ENCODE measurements at places on chromosomes 1 and 21.

GRCh38 chr1:219805191-219805590, 123.2 kb downstream of the SLC30A10 start:
- DNase-seq = no peak

DNA sequence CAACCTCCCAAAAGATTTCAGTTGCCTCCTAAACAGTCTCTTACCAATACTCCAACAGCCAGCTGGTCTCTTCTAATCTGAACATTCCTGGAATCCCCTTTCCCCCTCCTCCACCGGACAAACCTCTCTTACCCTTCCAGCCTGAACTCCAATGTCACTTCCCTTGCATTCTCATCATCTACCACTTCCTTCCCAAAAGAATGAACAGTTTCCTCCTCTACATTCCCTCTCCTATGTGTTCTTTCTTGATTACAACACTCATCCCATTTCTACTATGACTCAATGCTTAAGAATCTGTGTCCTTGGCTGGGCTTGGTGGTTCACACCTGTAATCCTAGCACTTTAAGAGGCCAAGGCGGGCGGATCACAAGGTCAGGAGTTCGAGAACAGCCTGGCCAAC, 417.1 kb downstream of the SETD4 start:
- no peak for DNase-seq

- DNase-seq = no peak
These were observed 60.5 kb downstream of the MAP3K7CL start for GRCh38 chr21:29190923-29191331.

DNA sequence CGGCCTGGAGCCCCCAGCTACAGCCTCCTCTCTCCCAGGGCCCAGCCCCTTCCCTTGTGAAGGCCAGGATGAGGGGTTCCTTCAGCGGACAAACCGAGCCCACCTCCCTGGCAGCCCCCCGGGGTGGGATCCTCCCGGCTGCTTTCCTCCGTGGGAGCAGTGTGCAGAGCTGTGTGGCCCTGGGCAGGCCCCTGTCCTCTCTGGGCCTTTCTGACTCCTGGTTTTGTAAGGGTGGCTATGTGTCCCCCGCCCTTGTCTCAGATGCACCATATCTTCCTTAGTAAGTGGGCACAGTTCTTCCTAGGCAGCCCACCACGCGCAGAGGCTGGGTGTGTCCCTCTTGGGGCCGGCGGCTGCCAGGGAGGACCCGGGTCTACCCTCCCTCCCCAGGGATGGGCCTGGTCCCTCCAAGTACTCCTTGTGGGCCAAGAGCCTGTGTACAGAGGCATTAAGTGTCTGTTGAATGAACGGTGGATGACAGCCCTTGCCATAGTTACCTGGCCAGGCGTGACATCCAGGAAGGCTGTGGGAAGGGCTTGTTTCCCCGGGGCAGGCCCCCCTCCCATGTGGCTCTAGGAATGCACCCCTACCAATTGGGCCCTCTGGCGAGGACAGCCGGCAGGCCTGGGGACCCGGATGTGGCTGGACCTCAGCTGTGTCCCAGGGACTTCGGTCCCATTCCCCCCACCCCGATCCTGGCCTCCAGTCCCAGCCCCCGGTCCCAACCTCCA, 3.8 kb downstream of the SMIM1 start:
- DNase-seq = no peak

DNA sequence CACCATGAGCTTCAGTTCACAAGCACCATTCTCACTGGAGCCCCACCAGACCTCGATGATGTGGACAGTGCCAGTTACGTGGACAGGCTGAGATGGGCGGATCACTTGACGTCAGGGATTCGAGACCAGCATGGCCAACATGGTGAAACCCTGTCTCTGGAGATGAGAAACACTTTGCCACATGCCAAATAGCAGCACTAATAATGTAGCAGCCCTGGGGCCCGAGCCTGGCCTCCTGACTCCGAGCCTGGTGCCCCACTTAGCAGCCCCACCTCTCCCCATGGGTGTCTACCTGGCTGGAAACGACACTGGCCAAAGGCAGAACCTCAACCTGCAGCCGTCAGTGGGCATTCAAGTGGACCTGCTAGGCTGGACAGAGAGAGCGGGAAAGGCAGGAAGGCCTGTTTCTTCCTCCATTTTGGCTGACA, 129.1 kb downstream of the TOMM20 start:
- DNase-seq = no peak

- no peak for DNase-seq
These were observed 47.4 kb downstream of the ALG6 start for GRCh38 chr1:63414691-63415365.

GRCh38 chr1:107169615-107170014, 28.8 kb downstream of the NTNG1 start:
- DNase-seq = no peak

DNA sequence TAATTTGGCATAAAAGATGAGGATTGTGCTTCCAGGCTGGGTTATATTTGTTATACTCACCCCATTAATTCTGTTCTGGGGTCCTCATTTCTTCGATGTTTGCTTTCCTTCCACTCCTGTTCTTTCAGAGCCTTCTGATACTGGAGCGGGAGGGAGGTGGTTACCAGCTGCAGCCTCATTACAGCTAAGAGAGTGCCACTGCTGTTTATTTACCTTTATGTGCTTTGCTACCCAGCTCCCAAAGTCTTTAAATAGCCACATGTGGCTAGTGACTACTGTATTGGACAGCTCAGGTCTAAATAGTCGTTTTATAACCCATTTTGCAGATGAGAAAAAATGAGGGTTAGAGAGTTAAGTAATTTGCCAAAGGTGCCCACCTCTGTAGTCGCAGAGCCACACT, 25.1 kb downstream of the PLEKHM2 start:
- DNase-seq = no peak

- DNase-seq = no peak
These were observed 14.8 kb upstream of the ZDHHC18 start for GRCh38 chr1:26811708-26812107.

DNA sequence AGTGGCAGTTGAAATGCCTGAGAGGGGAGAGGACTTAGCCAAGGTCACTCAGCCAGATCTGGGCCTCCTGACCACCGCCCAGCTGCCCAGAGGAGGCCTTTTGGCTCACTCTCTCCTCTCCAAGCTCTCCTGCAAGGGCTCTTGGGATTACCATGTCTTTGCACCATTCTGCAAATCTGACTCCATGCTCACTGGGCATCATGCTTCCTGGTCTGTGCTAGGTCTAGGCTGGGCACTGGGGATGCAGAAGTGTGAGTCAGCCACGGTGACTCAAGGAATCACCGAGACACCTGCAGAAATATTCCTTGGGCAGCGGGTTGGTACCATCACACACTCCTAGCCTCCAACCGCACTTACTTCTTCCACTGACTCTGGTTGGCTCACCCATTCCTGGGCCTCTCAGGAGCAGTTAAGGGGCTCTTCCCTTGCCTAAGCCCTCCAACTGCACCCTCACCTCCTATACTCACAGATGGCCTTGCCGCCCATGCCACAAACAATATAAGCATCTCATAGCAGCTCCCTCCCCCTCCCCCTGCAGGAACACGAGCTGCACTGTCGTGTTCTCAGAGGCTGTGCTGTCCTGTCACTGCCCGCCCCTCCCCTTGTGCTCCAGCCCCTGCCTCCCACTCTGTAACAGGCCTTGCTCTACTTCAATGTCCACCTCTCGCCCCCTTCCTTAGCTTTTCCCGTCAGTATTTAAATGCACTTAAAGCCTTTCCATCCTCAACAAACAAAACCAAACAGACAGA, 34.8 kb downstream of the CDCP2 start:
- no peak for DNase-seq

DNA sequence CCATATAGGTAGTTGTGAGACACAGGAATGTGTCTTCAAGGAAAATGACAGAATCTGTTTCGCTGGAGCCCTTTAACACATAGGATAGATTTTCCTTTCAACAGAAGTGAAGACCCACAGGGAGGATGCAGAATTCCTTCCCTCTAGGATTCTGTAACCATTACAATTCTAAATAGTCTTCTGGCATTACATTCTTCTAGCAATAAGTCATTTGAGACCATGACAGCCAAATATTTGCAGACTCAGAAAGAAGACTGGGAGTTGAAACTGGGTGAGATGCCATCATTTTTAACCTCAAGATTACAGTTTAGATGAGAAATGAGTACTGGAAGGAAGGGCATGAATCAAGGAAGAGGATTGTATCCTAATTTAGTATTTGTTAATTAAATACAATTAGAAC, 61.6 kb downstream of the ZBTB18 start:
- DNase-seq = no peak

- DNase-seq = no peak
These were observed 293.6 kb downstream of the PLPP3 start for GRCh38 chr1:56285554-56286402.

DNA sequence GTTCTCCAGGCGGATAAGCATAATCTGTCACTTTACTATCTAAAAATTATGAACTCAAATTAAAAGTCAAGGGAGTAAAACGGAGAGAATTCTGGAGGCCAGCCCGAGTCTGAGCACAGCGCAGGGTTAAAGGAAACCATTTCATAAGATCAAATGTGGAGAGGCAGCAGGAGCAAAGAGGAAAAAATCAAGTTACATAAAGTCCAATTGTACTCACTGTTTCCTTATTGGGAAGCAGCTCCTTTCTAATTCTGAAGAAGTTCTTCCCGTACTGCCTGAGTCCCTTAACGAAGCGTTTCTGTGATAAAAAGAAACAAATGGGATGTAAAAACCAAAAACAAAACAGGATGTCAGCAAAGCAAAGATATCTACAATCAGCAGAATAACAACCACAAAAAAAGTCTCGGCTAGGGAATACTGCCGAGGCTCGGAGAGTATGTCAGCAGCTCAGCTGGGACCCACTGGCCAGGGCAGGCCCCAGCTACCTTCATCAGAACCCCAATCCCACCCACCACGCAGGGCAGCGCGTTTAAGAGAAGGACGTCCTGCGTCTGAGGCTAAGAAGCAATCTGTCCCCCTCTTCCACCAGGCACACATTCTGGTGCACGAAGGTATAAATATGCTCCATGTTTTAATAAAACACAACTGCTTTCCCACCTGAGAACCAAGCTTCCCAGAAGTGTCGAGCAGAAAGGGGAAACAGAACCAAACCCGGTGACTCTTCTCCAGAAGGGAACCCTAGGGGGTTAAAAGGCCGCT, 104.8 kb downstream of the SLC45A1 start:
- DNase-seq = no peak

DNA sequence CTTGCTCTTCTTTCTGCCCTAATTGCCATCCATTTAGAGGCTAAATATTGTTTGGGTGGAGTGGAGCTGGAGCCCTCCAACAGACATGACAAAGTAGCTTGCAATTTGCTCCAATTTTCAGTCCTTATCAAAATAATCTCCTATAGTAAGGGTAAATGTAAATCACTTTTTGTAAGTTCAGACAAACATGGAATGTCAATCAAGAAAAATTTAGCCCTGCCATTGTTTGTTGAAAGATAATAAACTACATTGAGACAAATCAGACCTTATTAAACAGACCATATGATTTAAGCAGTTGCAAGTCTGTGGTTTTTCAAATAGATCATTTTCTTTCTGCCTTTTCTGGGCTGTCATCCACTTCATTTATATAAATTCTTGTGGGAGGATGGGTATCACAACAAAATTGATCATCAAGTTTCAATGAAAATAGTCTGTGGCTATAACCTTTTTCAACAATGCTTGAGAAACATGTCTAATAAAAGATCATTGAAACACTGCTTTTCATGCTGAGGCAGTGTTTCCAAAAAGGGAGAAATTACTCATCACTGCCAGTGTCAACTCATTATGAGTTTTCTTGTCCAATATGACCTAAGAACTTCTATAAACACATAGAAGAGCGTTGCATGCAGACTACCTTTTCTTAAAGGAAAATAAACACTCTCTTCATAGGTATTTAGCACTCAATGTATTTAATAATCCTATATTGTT, 1152.0 kb upstream of the B3GALT2 start:
- DNase-seq = no peak

DNA sequence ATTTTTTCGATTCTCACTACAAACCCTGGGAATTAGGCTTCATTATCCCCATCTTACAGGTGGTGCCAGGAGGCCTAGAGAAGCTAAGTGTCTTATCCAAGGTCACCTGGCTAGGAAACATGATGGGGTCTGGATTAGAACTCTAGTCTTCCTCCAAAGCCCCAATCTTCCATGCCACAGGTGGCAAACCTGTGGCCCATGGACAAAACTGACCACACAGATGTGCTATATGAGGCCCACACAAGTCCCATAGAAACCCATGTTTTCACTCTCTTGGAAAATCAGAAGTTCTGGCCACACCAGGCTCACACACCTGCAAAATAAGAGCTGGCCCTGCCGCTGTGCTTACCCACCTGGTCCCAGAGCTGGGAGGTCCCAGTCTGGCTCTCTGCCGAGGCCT, 21.6 kb downstream of the VWA5B1 start:
- no peak for DNase-seq

DNA sequence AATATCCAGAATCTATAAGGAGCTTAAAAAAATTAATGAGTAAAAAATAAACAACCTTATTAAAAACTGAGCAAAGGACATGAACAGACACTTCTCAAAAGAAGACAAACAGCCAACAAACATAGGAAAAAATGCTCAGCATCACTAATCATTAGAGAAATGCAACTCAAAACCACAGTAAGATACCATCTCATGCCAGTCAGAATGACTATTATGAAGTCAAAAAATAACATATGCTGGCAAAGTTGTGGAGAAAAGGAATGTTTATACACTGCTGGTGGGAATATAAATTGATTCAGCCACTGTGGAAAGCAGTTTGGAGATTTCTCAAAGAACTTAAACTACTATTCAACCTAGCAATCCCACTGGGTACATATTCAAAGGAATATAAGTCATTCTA, 25.3 kb downstream of the PIGK start:
- DNase-seq = no peak

- no peak for DNase-seq
These were observed 56.7 kb downstream of the GADD45A start for GRCh38 chr1:67741736-67742135.

DNA sequence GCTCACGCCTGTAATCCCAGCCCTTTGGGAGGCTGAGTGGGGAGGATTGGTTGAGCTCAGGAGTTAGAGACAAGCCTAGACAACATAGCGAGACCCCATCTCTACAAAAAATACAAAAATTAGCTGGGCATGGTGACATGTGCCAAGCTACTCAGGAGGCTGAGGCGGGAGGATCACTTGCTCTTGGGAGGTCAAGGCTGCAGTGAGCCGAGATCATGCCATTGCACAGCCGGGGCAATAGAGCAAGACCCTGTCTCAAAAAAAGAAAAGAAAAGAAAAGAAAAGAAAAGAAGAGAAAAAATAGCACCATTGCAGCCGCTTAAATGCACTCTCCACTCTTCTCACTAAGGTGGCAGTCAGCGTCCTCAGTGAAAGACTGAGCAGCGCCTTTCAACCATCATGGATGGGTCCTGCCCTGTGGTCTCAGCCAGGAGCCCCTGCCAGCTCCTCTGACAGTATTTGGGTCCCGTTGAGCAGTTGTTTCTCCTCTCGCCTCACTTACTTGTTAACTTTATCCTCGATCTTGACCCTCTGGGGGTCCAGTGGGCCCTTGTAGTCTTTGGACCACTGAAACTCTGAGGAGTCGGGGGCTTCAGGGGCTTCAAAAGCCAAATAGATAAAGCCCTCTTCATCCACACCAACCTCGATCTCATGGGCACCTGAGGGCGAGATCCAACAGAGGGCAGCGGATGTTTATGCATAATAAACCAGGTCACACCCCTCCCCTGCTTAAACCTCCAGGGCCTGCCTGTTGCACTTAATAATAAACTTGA, 36.9 kb downstream of the MYOM3 start:
- DNase-seq = no peak

Measured in effector CD4-positive, alpha-beta T cell (primary cell).